ENCODE measurements at places on chromosomes 16 and 17.

DNA sequence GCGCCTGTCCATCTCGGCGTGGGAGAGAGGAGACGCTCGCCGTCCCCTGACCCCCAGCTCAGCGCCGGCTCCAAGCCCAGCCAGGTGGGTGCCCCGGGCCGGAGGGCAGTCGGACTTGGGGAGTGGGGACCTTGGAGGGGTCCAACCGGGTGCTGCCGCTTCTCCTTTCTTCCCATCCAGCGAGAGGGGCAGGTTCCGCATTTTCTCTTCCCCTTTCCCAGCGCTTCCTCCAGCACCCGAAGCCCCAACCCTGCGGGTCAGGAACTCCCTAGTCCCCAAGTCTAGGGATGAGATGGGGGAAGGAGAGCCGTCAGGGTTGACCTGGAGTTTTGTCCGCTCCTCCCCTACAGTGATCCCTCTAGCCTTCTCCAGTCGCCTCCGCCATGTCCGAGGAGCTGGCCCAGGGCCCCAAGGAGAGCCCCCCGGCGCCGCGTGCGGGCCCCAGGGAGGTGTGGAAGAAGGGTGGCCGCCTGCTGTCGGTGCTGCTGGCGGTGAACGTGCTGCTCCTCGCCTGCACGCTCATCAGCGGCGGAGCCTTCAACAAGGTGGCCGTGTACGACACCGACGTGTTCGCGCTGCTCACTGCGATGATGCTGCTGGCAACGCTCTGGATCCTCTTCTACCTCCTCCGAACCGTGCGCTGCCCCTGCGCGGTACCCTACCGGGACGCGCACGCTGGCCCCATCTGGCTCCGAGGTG, at the start of gene OTOP2:
Gene OTOP2, plus strand, starts transcription at position 24 of the 699 bp plus-strand sequence. Its CDS starts 360 bp downstream, at position 384.
- no peak for DNase-seq

GRCh38 chr17:2390199-2390836, 10.5 kb downstream of the MNT start:
- no peak for DNase-seq

DNA sequence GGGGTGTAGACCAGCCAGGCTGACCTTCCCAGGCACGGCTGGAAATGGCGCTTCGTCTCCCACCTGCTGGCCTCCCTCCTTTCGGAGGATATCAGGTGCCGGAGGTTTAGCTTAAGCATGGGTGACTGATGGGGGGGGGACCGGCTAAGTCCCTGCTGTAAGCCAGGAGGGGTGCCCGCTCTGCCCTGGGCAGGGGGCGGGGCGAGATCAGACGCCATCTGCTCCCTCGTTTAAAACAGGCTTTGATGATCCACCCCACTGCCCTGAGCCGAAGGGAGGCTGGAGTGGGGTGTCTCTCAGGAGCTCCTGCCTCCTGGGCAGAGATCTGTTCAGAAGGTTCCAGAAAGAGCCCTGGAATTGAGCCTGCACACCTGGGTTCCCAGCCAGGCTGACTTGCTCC, 26.0 kb downstream of the C16orf74 start:
- DNase-seq = no peak

GRCh38 chr17:29567304-29567553, 392 bp upstream of the ABHD15 start:
- no peak for DNase-seq

DNA sequence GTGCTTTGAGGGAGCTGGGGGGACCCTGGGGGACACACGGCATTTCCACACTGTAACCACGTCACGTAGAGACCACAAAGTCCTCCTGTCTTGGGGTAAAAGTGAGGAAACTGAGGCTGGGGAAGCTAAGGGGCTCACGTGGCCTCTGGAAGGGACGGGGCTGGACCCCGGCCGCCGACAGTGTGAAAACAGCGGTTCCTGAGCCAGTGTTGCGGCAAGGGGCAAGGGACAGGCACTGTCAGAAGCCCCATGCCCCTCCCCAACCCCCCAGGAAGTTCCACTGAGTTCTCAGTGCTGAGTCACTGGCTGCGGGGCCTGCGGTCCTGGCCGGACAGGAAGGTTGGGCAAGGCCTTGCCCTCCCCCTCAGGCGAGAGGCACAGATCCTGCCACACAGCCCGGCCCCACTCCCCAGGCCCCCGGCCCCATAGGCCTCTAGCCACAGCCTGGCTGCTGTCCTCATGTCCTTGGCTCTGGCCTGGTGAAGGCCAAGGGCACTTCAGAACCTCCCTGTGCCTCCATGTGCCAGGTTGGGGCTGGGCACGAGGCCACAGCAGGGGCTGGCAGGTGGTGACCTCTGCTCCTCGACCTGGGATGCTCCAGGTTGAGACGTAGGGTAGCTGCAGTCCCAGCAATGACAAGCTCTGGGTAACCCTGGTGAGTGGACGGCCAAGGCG, 5.0 kb upstream of the CCDC57 start:
- DNase-seq = no peak

- no peak for DNase-seq
These were observed 4.8 kb downstream of the CBLN1 start for GRCh38 chr16:49276646-49277385.

- DNase-seq = no peak
These were observed 99.3 kb upstream of the TNRC6C start for GRCh38 chr17:77859035-77859810.

- no peak for DNase-seq
These were observed 394.8 kb downstream of the KCNJ2 start for GRCh38 chr17:70564006-70564620.

- no peak for DNase-seq
These were observed 199.0 kb upstream of the SOX9 start for GRCh38 chr17:71921796-71922195.

- DNase-seq = no peak
These were observed 276 bp downstream of the CYGB start for GRCh38 chr17:76537288-76537577.

DNA sequence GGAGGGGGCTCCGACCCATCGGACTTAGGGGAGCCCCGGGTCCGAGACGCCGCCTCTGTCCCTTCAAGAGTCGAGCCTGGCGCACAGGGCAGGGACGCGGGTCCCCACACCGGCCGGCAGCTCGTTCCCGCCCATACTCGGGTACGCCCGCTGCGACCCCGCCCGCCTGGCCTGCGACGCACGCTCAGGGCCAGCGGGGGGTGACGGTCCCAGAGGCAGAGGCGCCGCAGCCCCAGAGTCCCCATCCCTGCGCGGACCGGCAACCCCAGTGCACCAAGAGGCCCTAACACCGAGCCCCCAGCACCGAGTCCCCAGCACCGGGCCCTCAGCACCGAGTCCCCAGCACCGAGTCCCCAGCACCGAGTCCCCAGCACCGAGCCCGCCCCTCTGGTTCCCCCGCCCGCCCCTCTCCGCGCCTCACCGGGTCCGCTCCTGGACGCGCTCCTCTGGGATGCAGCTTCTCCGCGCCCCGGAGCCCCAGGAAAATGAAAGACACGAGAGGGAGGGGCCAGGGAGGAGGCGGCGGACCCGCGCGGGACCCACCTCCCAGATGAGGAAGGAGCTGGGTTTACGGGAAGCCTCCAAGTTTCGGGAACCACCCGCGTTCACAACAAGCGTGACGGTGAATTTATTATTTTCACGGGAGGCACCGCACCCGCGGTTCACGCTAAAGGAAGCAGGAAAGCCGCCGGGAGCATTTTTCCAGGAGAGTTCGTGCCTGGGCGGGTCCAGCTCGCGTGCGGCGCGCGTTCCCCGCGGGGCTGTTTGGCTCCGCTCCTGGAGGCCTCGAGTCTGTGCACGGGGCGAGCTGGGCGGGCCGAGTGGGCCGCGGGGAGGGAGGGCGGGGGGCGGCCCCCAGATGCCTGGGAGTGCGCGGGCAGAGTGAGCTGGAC, at the start of gene SECTM1:
Gene SECTM1, minus strand, starts transcription at position 488 of the 893 bp plus-strand sequence. CDS start 6,526 bp downstream, outside the sequence.
- DNase-seq = no peak

- DNase-seq = peak; percentile 82
These were observed 290 bp downstream of the TLCD1 start for GRCh38 chr17:28725660-28726225.

- DNase-seq = no peak
These were observed 31.7 kb upstream of the ZC3H18 start for GRCh38 chr16:88538366-88539060.

- no peak for DNase-seq
These were observed 280.2 kb upstream of the TOM1L1 start for GRCh38 chr17:54620399-54620978.

DNA sequence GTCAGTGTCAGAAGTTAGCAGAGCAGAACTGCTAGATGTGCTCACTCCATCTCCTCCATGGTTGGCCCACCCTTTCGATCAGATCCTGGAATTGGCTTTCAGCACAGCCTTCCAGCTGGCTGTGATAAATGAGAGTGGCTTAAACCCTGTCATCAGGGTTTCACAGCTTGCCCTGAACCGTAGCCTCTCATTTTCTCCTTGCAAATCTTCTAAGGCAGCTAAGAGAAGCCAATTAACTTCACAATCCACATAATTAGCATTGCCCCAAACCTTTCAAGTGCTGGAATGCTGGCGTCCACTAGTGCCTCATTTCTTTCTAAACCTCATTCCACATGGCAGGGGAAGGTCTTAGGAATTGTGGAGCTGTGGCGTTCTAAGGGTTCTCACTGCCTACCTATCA, 21.7 kb downstream of the MILR1 start:
- no peak for DNase-seq

DNA sequence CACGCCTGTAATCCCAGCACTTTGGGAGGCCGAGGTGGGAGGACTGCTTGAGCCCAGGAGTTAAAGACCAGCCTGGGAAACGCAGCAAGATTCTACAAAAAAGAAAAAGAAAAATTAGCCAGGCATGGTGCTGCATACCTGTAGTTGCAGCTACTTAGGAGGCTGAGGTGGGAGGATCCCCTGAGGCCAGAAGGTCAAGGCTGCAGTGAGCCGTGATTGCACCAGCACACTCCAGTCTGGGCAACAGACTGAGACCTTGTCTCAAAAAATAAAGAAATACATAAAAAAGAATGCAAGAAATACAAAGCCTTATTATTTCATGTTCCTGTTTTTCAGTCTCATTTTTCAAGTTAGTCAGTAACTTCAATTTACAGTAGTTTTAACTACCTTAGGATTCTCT, 5.9 kb upstream of the CNOT1 start:
- DNase-seq = no peak

DNA sequence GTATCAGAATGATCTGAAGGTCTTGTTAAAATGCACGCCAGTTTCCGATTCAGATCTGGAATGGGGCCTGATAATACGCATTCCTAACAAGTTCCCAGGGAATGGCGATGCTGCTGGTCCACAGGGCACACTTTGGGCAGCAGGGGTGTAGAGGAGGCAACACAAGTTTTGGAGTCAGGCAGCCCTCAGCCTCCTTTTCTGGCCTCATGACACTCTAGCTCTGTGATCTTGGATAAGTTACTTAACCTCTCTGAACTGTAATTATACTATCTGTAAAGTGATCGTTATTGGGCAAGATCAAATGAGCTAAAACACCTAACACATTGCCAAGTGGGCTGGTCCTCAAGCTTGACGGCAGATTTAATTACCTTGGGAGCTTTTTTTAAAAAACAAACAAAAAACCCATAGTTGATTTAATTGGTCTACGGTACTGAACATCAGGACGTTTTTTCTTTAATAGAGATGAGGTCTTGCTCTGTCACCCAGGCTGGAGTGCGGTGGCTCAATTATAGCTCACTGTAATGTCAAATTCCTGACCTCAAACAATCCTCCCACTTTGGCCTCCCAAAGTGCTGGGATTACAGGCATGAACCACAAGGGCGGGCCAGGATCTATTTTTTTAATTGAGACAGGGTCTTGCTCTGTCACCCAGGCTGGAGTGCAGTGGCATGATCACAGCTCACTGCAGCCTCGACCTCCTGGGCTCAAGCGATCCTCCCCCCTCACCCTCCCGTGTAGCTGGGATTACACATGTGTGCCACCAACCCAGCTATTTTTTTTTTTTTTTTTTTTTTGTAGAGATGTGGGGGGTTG, 10.0 kb upstream of the MRPS23 start:
- no peak for DNase-seq

GRCh38 chr16:8989099-8989878, 25.6 kb upstream of the USP7 start:
- DNase-seq = no peak
